ENCODE measurements at places on chromosomes 5 and 9. TPM values are rescaled to one million over a fixed set of nuclear protein-coding genes. Genes with fewer than 3 reads are reported as not detected.

- H3K4me3 ChIP-seq, result no peak overlapping the region
- H3K27ac ChIP-seq, result no peak overlapping the region
- H3K36me3 ChIP-seq, result no peaks in the 10 kb centered on the region
- DNase-seq, result no peak
- peaks cover 23% of the 10 kb centered on the region for H3K4me1 ChIP-seq
- H3K27me3 ChIP-seq, result peaks cover 15% of the 10 kb centered on the region
These were observed 99.9 kb downstream of the PLK2 start for GRCh38 chr5:58359981-58360380.

- no peak for DNase-seq
- no peak overlapping the region for H3K4me3 ChIP-seq
- H3K36me3 ChIP-seq, result no peaks in the 10 kb centered on the region
- no peak overlapping the region for H3K27ac ChIP-seq
- no peaks in the 10 kb centered on the region for H3K27me3 ChIP-seq
These were observed 15.5 kb downstream of the CARD19 start for GRCh38 chr9:93111371-93112115.

DNA sequence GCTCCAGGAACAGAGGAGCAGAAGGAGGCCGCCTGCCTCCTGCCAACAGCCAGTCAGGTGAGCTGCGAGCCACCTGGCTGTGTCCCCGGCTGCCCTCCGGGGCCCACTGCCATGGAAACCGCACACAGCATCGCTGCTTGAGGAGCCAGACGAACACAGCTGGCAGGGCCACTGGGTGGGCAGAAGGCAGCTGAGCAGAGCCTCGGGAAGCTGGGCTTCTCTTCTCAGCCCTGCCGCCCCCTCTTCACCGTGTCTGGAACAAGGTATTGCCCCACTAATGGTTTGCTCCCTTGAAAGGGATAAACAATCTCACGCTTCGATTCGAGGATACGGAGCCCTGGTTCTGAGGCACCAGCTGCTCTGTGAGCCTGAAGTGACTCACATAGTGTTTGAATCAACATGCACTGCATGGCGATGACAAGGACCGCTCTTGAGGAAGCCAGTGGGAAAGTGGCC lies 63.7 kb upstream of the RUFY1 start:
- H3K27ac ChIP-seq, result no peak overlapping the region
- DNase-seq, result no peak

DNA sequence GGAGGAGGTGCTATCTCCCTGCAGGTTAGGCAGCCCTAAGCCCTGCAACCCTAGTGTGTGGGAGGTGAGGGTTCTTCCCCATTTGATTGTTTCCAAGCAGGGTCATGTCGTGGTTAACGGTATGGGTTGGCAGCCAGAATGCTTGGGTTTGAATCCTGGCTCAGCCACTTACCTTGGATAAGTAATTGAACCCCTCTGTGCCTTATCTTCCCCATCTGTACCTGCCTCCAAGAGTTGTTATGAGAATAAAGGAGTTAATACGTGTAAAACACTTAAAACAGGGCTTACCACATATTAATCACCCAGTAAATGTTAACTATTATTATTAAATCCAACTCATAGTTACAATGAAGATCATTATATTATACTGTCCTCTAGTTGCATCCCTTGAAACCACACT lies 52.2 kb upstream of the SPATA31E1 start:
- no peak for DNase-seq
- H3K27ac ChIP-seq, result no peak overlapping the region
- H3K4me1 ChIP-seq, result peaks cover 20% of the 10 kb centered on the region
- peaks cover 6% of the 10 kb centered on the region for H3K27me3 ChIP-seq

MVB12B gene
- 5.7 TPM for total RNA-seq

LMX1B gene
- 12.4 TPM for total RNA-seq

ORM2 gene
- 1.6 TPM for total RNA-seq
